NCI-H1417 (cell line): ENCODE measurements at places on chromosomes 3 and 15.

DNA sequence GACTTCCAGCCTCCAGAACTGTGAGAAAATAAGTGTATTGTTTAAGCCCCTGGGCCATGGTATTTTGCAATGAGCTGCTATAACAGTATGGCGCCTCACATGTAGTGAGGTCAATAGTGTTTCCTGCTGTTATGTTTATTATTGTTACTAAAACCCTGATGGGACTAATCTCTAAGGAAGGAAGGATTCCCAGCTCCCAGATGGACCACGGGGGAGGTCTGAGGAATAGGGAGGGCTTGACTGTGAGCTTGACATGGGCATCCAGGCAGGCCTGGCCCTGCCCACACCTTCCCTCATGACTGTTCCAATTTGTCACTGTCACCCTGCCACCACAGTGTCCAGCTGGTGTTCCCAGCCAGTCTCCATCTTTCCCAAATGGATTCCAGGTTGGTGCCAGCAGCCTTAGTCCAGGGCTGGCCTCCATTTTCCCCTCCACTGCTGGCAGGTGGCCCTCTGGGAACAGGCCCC is 14.5 kb upstream of the SLC41A3 start:
- no peak for DNase-seq

DNA sequence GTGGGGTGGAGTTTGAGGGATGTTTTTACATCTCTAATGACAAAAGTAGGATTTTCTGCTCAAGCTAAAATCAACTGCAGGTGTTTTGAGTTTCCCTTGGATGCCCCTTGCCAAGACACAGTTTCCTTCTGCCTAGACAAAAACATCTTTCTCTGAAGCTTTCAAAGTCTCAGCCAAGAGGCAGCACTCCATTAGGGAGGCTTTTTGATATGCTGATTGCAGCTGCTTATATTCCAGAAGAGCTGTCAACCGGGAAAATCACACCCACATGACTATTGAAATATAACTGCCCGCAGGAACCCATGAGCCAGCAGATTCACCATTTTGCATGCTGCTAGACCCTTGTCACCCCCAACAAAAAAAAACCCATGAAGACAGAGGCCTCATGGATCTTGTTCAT is 27.5 kb upstream of the ZNF148 start:
- DNase-seq: no peak

- DNase-seq: no peak
Observed at GRCh38 chr3:48983096-48983495, 6.9 kb upstream of the P4HTM start.

- no peak for DNase-seq
Observed at GRCh38 chr3:49257187-49257586, 19.8 kb downstream of the C3orf62 start.

DNA sequence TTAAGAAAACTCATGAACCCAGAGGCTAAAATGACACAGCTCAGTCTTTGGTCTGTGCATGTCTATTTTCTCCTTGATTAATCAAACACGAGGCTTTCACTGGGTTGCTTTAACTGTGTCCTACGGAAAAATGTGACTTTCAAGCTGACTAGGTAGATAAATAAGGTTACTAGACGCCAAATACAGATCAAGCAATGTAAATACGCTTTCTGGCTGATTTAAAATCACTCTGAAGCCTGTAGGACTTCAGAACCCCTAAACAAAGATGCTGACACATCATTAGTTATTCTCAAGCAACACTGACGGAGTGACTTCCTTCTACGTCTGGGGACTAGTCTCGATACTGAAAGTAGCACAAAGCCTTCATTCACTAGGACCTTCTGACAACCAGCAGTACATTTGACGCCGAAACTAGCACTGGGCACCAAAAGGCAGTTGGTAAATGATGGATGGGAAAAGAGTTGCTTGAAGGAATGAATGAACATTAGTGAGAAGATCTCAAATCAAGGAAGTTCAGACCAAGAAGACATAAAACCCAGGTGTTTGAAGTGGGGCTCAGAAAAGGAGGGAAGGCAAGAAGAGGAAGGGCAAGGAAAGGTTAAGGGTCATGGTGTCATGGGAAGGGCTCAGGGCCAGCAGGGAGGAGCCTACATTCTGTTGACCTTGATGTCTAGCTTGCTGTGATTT is 67.1 kb upstream of the CDV3 start:
- DNase-seq: no peak

- DNase-seq: no peak
Observed at GRCh38 chr3:130470126-130470525, 46.9 kb upstream of the COL6A6 start.

- DNase-seq: no peak
Observed at GRCh38 chr3:194121891-194122631, 13.9 kb upstream of the HES1 start.

DNA sequence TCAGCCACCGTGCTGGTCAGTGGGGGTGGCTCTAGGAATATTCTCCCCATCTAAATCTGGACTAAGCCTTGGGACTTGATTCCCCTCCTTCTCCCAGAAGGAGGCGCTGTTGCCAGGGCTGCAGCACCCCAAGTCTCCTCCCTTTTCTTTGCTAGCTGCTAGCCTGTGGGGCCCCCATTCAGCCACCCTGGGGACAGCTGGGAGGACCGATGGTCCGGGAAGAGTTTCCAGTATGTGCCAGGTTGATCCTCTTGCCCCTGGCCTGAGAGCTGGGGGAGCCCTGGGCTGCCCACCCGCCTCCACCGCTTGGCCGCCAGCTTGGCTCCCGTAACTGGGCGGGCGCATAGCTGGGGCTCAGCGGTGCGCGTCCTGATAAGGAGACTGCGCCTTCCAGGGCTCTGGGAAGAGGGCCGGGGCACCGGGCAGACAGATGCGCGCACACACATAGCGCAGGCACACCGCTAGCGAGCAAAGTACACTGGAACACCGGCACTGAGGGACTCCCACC is 4.2 kb downstream of the SMAD6 start:
- no peak for DNase-seq

DNA sequence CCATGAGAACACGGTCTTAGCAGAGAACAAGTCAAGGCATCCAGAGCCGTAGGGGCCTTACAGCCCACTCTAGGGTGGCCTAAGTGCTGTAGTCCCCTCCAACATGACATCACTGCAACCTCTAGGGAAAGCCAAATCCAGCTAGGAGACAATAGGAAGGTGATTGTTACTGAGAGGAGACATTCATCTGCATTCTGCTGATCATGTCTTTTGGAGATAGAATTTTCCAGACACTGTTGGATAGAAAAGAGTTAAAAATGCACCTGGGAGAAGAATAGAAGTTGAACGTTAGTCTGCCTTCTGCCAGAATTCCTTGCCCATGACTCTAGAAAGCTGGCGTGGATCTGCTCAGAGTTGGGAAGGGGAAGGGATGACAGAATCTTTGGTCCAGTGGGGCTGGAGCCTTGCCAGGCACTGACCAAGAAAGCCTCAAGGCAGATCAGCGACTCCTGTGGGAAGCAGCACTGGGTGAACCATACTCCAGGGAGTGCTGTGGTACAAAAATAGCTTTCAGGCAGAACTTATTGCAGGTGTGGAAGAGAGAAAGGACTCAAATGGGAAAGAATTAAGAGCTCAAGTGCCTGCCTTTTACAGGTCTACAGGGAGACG is 44.8 kb upstream of the RAF1 start:
- DNase-seq: no peak

GRCh38 chr3:127819086-127819485 is 3.2 kb downstream of the MGLL start:
- no peak for DNase-seq

GRCh38 chr3:160009525-160009924 is 20.9 kb downstream of the IL12A start:
- DNase-seq: no peak

DNA sequence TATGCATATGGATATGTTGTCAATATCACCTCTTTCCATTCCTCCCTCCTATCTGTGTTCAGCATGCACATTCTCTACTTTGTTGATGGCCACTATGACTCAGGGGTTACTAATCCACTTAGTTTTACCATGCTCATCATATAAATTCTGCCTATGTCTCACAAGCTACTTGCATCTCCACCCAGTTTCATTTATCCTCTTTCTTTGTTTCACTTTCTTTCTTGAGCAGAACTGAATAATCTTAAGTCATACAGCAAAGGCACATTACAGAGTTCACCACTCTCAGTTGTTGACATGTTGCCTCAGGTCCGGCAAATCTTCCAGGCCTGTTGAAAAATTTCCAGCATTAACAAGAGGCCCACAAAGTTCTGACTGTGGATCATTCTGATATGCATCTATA is 71.5 kb downstream of the SSR3 start:
- DNase-seq: no peak

DNA sequence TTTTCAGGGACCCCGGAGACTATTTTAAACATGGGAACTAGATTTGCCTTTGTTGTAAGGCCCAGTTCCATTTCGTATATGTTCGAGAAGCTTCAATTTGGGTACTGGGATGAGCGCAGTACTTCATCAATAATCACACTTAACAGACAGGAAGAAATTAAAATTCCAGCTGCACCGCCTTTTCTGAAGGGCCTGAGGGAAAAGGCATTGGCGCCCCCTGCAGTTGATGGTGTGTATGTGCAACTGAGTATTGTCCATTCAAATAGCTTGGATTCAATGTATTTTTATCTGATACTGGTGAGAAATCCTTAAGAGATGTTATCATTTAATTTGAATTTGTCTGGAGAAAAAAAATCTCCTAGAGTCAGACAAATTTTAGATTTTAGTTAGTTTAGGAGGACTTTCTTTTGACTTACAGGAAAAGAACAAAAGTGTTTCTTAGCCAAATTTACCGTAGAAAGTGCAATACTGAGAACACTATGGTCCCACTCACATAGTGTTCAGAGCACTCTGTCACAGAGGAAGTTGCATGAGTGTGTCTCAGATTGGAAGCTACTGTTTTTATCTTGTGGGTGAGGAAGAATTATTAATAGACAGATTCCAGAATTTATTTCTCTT is 5.4 kb upstream of the ALDH1A2 start:
- DNase-seq: peak; percentile 89

DNA sequence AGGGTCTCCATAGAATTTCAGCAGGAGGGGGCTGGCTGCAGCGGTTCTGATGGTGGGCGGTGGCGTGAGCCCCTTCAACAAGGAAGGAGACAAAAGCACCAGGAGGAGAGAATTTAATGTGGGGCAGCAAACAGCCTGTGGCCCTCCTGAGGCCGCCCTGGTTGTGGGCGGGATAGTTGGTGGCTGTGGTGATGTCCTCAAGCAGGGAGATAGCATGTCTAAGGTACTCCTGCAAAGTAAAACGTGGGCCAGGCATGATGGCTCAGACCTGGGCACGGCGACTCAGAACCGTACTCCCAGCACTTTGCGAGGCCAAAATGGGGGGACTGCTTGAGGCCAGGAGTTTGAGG is 94.0 kb downstream of the LRRK1 start:
- no peak for DNase-seq

DNA sequence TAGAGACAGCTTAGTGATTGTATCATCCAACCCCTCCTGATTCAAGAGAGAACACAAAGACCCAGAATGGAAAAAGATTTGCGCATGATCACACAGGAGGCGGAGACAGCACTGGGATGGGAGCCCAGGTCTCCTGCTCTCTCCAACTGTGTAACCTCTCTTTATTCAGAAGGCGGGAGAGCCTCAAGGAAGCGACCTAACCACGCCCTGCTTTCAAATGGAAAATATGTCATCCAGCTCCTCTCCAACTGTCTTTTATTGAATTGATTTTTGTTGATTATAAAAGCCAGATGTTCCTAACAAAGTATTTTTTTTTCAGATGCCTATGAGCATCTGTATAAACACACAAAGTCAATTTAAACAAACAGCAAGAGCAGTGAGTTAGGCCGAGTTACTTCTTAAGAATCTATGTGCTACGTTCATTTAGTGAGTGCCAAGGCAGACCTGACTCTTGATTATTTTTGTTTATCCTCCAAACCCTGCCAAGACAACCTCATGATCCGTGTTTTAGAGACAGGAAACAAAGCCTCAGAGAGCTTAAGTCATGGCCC is 74.5 kb downstream of the BFSP2 start:
- DNase-seq: peak; percentile 22
